Small intestine (tissue), 16 donors: ENCODE measurements at places on chromosomes 7 and 10. TPM values are rescaled to one million over a fixed set of nuclear protein-coding genes. Genes with fewer than 3 reads are reported as not detected.

Gene AZGP1
- polyA plus RNA-seq = 51.7 TPM

Gene GATA3
- 0.37 TPM for polyA plus RNA-seq

Gene TAS2R3
- 0.10 TPM for polyA plus RNA-seq

Gene HMX2
- 0.12 TPM for polyA plus RNA-seq

Gene FAM237B
- not detected for polyA plus RNA-seq

Gene PSMA2
- polyA plus RNA-seq = 142 TPM

Gene PTF1A
- polyA plus RNA-seq = not detected

Gene PSPH
- polyA plus RNA-seq = 6.5 TPM

Gene MMD2
- not detected for polyA plus RNA-seq

Gene NRP1
- polyA plus RNA-seq = 22.0 TPM

Gene TMEM130
- polyA plus RNA-seq = not detected

Gene SPDYE2B
- not detected for polyA plus RNA-seq

Gene ACHE
- polyA plus RNA-seq = 3.5 TPM

Gene ARL5B
- 5.9 TPM for polyA plus RNA-seq

Gene IGF2BP3
- polyA plus RNA-seq = not detected

Gene PRLHR
- 0.03 TPM for polyA plus RNA-seq

Gene FAM171A1
- 9.2 TPM for polyA plus RNA-seq

Gene LRIT1
- not detected for polyA plus RNA-seq

Gene NODAL
- polyA plus RNA-seq = 0.16 TPM

Gene AKR1C4
- polyA plus RNA-seq = 2.0 TPM

Gene PIP
- polyA plus RNA-seq = not detected

Gene ABCB4
- polyA plus RNA-seq = 1.4 TPM

Gene IL15RA
- polyA plus RNA-seq = 8.3 TPM

Gene FOXI2
- polyA plus RNA-seq = 0.19 TPM

Gene SMO
- polyA plus RNA-seq = 23.0 TPM

Gene IQUB
- polyA plus RNA-seq = not detected
